ENCODE measurements at places on chromosomes 3 and 15.

DNA sequence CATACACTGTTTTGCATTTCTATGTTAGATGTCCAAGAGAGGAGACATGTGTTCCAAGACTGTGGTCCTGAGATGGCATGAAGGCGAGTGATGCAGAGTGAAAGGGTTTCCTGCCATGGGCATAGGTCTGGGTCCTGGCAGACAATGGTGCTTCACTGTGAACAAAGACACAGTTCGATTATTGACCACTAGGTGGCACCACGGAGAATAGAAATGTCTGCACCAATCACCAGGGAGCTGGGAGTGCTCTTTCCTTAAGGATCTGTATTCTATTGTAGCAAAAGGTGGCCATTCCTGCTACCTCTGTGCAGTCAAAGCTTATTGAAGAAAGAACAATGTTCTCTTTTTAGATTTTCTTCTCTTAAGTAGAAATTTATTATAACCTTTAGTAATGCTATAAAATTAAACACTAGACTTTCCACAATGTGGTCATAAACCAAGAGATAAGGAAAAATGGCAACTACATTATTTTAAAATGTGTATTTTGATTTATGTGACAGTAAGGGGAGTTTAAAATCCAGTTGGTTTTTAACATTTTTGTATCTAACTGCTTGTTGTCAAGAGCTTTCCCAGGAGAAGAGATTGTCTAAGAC is 88.7 kb downstream of the GABRG3 start:
- peak; percentile 30 for DNase-seq

GRCh38 chr3:194133661-194134230 is 2.2 kb upstream of the HES1 start:
- peak; percentile 76 for DNase-seq

DNA sequence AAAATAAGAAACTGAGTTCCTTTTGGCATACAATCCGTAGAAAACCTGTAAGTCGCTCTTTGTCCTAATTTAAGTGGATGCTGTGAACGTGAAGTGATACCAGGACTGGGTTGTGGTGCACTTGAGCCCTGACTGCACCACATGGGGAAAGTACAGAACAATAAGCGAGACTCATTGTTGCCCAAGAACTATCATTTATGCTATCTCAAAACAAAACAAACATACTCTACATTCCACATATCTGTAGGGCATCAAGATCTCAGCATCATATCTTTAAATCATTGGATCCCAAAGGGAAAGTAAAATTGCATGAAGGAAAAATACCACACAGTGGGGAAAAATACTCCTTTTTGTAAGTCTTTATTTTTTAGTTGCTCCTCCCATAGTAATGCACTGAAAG is 580.3 kb downstream of the MECOM start:
- no peak for DNase-seq

DNA sequence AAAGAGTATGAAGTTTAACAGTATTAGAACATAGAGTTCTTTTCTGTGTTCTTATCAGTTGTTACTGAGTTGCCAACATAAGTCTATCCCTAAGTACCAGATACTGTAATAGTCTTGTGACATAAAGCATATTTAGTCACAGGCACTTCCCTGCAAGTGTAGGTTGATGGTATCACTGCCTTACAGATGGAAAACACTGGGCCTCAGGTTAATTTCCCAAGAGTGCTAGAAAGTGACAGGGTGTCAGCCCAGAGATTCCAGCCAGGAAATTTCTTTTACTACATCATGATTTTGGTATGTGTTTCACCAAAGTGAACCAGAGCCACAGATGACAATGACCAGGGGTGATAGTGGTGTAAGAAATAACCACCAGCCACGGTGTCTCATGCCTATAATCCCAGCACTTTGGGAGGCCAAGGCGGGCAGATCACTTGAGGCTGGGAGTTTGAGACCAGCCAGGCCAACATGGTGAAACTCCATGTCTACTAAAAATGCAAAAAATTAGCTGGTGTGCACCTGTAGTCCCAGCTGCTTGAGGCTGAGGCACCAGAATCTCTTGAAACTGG is 3.2 kb downstream of the EIF1B start:
- DNase-seq, result no peak

DNA sequence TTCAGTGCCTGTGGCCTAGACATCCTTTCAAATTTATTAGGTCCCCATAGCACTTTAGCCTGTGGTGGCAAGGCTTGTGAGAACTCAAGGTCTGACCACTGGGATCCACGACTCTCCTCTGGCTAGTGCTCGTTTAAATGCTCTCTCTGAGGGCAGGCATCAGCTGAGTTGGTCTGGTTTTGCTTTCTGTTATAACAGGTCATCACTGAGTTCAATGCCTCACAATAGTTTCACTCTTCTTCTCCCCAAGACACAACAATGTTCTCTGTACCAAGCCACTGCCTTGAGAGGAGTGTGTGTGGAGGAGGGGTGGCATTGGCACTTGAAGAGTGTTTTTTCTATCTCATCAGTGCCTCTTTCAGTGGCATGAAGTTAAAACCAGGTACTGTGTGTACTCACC is 7.6 kb downstream of the OR5K4 start:
- DNase-seq, result no peak

- DNase-seq, result no peak
These were observed 59.2 kb downstream of the EPHB1 start for GRCh38 chr3:134854254-134854653.

GRCh38 chr15:46461416-46461815 is 826.6 kb downstream of the SQOR start:
- DNase-seq, result no peak

GRCh38 chr3:44019736-44020135 is 221.9 kb upstream of the TOPAZ1 start:
- DNase-seq, result peak; percentile 59

- no peak for DNase-seq
These were observed 495.9 kb upstream of the PROK2 start for GRCh38 chr3:72280876-72281275.

DNA sequence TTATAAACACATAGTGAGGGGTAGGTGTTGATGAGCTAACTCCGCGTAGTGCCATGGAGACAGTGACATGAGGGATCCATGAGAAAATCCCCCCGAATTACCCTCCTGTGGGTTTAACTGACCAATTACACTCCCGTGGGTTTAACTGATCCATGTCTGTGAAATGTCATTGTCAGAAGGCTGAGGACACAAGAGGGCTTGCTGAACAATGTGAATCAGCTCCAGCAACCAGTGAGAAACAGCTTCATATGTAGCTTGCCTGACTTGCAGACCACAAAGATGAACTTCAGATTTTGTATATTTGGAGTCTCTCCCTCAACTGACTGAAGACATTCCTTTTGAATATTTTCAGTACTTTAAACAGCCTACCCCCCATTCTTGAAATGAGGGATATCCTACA is 144.9 kb downstream of the FBN1 start:
- no peak for DNase-seq

- no peak for DNase-seq
These were observed 106.7 kb downstream of the ZNF621 start for GRCh38 chr3:40631341-40631995.

DNA sequence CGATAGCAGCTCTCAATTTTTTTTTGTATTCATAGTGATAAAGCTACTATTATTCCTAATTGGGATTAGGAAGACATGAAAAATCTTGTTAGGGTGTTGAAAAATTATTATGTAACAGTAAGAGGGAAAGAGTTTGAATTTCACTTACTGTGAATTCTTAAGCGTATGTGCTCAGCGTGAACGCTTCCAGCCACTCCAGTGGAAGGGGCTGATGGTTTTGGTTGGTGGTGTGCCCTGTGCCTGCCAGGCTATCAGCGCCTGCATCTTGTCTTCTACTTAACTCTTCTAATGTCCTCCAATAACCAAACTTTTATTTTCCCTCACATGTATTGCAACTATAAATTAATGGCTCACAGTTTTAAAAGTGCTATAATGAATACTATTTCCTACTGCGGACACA is 22.5 kb downstream of the CDIN1 start:
- no peak for DNase-seq

DNA sequence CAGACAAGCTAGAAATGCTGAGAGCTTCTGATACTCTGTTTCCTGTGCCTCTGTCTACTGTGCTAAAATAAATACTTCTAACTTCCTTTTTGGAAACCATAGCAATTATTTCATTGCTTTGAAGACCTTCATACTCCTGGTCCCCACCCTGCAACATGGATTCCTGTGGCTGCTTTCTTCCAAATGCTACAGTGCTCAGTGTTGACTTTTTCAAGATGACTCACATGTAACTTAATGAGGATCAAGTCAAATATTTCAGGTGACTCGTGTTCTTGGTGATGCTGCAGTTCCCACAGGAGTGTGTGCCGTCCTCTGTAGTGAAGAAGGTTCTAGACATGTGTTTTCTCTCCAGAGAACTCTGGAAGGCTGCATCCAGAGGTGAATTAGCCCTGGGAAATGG is 288.6 kb downstream of the CLSTN2 start:
- DNase-seq, result peak; percentile 84
